ENCODE measurements at places on chromosomes 11 and 22. TPM values are rescaled to one million over a fixed set of nuclear protein-coding genes. Genes with fewer than 3 reads are reported as not detected.

CBLIF gene
- not detected for total RNA-seq

- H3K27ac ChIP-seq, result peak overlapping the region; percentile 92
- H3K4me1 ChIP-seq, result peaks cover 34% of the 10 kb centered on the region
- no peak for DNase-seq
- no peaks in the 10 kb centered on the region for H3K27me3 ChIP-seq
These were observed 987 bp downstream of the C1QTNF6 start for GRCh38 chr22:37186997-37187522.

INPP5J gene
- 503 TPM for total RNA-seq

CCDC15 gene
- total RNA-seq, result 1.2 TPM

- no peaks in the 10 kb centered on the region for H3K36me3 ChIP-seq
- no peaks in the 10 kb centered on the region for H3K4me1 ChIP-seq
- DNase-seq, result peak; percentile 22
- H3K27ac ChIP-seq, result no peak overlapping the region
- no peaks in the 10 kb centered on the region for H3K27me3 ChIP-seq
These were observed 3.8 kb upstream of the CYP2D6 start for GRCh38 chr22:42134100-42135020.

DNA sequence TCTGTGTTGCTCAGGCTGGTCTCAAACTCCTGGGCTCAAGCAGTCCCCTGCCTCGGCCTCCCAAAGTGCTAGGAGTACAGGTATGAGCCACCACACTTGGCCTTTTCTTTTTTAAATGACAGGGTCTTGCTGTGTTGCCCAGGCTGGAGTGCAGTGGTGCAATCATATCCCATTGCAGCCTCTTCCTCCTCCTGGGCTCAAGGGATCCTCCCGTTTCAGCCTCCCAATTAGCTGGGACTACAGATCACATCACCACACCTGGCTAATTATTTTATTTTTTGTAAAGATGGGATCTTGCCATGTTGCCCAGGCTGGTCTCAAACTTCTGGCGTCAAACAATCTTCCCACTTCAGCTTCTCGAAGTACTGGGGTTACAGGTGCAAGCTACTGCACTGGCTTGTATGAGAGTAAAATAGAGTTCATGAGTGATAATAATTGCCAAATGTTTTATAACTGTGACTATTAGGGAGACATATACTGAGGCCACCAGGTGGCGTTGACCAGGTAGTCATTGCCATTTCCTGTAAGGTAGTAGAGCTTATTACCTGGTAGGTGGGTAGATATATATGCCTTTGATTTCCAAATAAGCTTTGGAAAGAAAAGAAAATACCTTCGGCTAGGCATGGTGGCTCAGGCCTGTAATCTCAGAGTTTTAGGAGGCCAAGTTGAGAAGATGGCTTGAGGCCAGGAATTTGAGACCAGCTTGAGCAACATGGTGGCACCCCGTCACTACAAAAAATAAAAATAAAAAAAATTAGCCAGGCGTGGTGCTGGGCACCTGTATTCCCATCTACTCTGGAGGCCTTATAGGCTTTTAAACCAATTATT, 5.4 kb downstream of the FDX1 start:
- no peak overlapping the region for H3K4me3 ChIP-seq
- no peaks in the 10 kb centered on the region for H3K36me3 ChIP-seq
- DNase-seq, result peak; percentile 71
- H3K27me3 ChIP-seq, result no peaks in the 10 kb centered on the region
- H3K27ac ChIP-seq, result peak overlapping the region; percentile 89
- H3K4me1 ChIP-seq, result peaks cover 56% of the 10 kb centered on the region
